ENCODE measurements at places on chromosomes 1 and 21.

- no peak for DNase-seq
These were observed 9.5 kb downstream of the KDM4A start for GRCh38 chr1:43659212-43660166.

GRCh38 chr21:41932191-41932575 is 21.6 kb downstream of the C2CD2 start:
- no peak for DNase-seq

DNA sequence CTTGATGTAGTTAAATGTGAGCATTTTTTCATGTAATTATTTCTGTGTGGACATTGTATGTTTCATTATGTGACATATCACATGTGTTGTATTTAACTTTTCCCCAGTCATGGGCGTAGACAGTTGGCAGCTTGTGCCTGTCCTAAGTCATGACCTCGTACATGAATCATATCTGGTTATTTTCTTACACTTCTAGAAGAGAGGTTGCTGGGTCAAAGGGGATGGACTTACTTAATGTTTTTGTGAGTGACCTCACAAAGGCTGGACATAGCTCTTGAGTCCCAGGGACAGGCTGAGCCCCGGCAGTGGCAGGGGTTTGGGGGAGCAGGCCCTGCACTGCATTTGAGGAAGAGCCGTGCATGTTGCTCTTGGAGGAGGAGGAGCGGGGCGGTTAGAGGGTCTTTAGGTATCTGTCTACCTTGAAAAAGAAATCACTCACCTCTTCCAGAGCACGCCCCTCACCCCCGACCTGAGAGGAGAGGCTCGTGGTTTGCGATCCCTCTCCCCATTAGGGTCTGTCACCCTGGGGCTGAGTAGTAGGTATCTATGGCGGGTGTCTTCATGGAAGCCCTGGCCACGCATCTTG is 16.4 kb downstream of the IFNGR2 start:
- DNase-seq = no peak

- no peak for DNase-seq
These were observed 74.1 kb upstream of the IRF2BP2 start for GRCh38 chr1:234683861-234684632.

DNA sequence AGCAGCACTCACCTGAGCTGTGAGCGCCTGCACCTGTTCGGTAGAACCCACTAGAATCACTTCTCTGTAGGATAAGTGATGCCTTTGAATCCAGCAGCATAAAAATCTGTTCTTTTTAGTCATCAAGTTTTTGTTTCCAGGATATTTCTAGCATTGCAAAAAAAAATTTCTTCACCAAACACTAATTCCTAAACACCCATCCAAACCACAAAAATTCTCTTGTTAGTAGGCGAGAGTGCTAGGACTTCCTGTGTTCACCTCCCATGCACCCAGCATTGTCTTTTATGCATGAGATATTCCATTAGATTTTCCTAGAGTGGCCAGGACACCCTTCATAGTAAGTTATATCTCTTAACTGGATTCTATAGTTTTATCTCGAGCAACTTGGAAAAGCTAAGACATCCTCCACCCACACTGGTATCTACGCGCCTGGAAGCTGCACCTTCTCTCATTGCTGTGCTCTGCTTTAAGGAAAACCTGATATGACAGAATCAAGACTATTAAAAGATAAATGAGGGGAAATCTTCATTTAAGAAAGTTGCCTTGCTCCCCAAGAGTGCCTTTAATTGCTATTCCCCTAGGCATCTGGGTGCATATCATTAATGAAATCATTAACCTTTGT is 12.3 kb downstream of the SERTAD4 start:
- DNase-seq = no peak

GRCh38 chr1:111882986-111883560 is 106.4 kb downstream of the KCND3 start:
- DNase-seq = no peak

GRCh38 chr1:64530969-64531692 is 61.2 kb downstream of the CACHD1 start:
- DNase-seq = no peak

GRCh38 chr1:197306381-197307062 is 38.5 kb downstream of the CRB1 start:
- no peak for DNase-seq

DNA sequence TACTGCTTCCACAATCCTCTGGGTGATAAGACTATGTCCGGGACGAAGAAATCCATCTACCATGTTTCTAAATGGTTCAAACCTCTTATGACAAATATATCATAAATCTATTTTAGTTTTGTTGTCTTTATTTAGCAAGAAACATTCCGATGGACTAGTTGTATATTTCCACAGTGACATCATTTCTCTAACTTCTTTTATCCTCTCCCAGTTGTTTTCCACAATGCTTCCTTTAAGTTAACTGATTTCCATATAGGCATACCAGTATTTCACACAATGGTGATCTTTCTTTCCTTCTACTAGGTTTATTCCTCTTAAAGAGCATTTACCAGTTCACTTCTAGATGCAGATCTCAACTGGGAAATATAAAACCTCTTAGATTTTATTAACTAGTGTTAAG is 44.8 kb downstream of the USP1 start:
- DNase-seq = no peak

GRCh38 chr1:212470059-212470458 is 37.3 kb downstream of the NENF start:
- no peak for DNase-seq

DNA sequence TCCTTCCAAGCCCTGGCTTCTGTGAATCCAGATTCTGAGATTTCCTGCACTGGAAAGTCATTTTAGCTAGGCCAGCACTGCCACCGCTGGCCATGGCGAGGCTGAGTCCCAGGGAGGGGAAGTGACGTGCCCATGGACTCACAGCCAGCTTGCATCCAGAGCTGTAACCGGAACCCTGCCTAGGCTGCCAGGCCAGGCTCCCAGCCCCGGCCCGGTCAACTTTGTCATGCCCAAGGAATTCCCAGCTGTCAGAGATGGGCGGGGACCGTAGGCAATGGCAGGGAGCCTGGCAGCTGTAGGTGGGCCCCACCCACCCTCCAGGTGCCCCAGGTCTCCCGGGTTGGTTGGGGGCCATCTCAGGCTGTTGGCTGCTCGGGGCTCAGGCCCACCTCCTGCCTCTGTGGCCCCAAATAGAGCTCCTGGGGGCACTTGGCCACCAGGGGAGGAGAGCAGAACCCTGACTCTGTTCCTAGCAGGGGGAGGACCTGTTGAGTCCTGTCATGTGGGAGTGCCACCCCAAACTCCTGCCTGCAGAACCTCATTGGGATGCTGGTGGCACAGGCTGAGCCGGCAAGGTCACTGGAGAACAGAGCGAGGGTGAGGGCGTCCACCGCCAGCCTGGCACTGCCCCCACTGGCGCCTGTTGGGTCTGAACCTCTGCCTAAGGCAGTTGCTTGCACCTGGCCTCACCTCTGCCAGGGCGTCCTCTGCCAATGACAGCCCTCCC is 57.8 kb downstream of the FOXO6 start:
- DNase-seq = no peak

GRCh38 chr1:220527908-220528678 is at the start of gene MARK1:
Gene MARK1 (plus strand): TSS chr1:220528136. CDS start chr1:220528823, 687 bp downstream.
- peak; percentile 82 for DNase-seq

- no peak for DNase-seq
These were observed 109.9 kb upstream of the CXADR start for GRCh38 chr21:17402937-17403336.

DNA sequence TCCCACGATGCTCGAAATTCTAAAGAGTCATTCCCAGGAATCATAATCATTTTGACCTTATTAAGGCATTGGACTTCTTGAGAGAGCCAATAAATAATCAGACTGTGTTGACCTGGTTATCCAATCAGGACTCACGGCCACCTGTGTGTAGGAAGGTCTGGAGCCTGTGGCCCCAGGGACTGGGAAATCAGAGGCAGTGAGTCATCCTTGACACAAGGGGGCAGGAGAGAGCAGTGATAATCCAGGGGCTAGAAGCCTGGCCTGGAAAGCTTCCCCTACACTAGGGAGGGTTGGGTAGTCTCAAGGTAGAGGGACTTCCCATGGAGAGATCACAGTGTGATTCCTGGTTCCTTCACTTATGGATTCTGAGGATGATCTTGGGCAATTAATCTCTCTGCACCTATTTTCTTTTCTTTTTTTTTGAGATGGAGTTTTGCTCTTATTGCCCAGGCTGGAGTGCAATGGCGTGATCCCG is 4.7 kb downstream of the MR1 start:
- DNase-seq = peak; percentile 82

- no peak for DNase-seq
These were observed 15.3 kb downstream of the CFAP74 start for GRCh38 chr1:1988061-1988945.

- DNase-seq = no peak
These were observed 41.6 kb upstream of the USP1 start for GRCh38 chr1:62395291-62395690.

GRCh38 chr1:26788836-26789611 is 1.3 kb downstream of the PIGV start:
- DNase-seq = peak; percentile 81

DNA sequence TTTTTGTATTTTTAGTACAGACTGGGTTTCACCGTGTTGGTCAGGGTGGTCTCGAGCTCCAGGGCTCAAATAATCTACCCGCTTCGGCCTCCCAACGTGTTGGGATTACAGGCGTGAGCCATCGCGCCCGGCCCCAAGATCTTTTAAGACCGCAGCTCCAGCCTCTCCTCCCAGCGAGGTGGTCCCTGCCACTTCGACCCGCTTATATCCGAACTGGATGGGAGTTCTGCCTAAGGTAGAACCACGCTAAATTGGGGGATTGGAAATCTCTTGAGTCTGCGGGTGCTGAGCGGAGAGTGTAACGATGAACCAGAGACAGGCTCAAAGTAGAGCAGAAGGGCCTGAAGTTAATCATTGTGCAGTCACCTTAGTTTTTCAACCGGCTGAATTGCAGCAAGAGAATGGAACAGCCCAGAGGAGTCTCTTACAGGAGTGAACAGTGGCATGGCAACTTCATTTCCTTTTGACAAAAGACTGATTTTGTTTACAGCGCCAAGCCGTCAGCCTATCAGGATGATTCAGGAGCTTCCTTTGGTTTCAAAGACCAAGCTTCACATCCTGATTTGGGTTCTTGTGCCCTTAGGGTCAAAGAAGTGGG is 726 bp upstream of the CYB5R1 start:
- no peak for DNase-seq

GRCh38 chr1:109214695-109215623 is 1.2 kb downstream of the SARS1 start:
- peak; percentile 77 for DNase-seq

- no peak for DNase-seq
These were observed 14.7 kb upstream of the AQP10 start for GRCh38 chr1:154306151-154306550.

GRCh38 chr21:42362700-42363099 is 3.6 kb downstream of the TFF1 start:
- no peak for DNase-seq

GRCh38 chr1:205445646-205445935 is 10.3 kb downstream of the BLACAT1 start:
- no peak for DNase-seq

GRCh38 chr1:68454534-68454933 is 4.8 kb upstream of the RPE65 start:
- peak; percentile 42 for DNase-seq

- DNase-seq = peak; percentile 39
These were observed 101.3 kb upstream of the ZBTB40 start for GRCh38 chr1:22350171-22350923.

GRCh38 chr1:116817582-116818064 is 63.4 kb downstream of the CD2 start:
- peak; percentile 76 for DNase-seq

DNA sequence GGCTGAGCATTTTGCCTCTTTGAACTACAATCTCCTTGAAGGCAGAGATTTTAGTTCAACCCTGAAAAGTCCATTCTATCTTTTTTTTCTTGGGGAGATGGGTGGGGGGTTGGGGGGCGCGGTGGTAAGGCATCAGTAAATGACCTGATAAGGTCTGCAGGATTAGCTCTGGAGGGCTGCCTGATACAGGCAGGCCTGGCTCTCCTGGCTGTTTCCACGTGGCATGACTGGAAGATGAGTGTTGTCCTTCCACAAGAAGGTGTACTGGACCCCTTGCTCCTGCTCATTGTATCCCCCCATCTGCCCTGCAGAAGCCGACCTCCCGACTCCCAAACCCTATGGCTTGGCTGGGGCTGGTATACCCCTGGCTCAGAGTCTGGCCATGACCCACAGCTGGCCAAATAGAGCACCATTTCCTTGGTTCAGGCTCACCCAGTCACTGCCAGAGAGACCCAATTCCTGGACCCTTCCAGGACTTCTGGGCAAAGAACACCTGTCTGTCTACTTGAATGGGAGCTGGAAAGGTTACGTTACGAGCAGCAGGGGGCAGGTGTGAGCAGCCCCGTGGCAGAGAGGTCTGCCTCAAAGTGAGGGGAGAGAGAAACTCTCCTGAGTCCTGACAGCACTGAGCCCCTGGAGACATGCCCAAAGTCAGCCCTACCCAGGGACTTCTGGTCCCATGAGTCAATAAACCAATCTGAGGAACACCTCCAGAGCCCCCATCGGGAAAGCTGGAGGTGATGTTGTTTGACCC is 17.0 kb downstream of the DHRS3 start:
- DNase-seq = peak; percentile 68

DNA sequence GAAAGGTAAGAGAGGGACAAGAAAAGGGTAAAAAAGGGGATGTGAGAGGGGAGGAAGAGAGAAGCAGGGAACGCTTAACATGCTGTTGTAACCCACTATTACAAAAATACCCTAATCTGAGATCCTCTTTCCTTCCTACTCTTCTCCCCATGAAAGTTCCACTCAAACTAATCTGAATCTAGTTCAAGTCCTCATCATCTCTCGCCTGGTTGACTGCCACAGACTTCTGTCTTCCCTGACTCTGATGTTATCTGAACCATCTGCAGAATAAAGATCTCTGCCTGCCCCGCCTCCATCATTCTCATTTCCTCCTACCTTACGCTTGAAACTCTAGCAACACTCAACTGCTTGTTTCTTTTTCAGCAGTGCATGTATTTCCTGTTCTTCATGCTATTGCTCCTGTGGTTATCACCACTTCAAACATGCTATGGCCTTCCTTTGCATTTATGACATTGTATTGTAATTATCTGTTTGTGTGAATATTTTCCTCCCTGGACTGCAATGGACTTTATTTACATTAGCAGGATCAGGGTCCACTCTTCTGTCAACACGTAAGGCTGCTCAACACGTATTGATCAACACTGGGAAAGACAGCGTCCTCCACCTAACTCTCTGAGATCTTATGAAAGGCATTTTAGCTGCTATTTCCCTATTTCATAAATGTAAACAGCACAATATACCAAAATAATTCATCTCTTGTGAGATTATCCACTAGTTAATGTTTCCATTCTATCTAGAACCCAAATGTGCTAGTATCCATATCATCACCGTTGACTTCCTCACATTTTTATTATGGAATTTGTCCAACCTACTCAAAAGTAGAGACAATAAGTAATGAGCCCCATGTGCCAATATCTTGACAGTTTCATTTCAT is 215.5 kb upstream of the USP25 start:
- DNase-seq = no peak

GRCh38 chr1:94871031-94871430 is 50.9 kb downstream of the SLC44A3 start:
- no peak for DNase-seq

Measured in HEK293T (cell line).